Stimulated activated CD4-positive, alpha-beta T cell treated with anti-CD3 and anti-CD28 coated beads, Interleukin-1b, Interleukin-23, amount 100 ng/mL, for 1 hour (primary cell): ENCODE measurements at places on chromosomes 5 and 9.

DNA sequence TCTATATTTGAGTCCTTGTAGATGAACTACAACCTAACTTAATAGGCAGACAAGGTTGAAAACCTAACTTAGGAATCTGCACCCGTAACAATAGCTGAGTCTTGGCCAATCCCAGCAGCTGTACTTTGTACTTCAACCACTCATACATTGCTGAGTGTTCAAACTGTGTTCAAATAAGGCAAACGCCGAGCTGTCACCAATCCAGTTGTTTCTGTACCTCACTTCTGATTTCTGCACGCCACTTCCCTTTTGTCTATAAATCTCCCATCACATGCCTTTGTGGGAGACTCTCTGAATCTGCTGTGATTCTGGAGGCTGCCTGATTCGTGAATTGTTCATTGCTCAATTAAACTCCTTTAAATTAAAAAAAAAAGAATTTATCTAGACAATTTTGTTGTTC lies 167.8 kb upstream of the TUT7 start:
- DNase-seq: no peak

- no peak for DNase-seq
Measured at GRCh38 chr9:136372561-136373299, 739 bp downstream of the CARD9 start.

DNA sequence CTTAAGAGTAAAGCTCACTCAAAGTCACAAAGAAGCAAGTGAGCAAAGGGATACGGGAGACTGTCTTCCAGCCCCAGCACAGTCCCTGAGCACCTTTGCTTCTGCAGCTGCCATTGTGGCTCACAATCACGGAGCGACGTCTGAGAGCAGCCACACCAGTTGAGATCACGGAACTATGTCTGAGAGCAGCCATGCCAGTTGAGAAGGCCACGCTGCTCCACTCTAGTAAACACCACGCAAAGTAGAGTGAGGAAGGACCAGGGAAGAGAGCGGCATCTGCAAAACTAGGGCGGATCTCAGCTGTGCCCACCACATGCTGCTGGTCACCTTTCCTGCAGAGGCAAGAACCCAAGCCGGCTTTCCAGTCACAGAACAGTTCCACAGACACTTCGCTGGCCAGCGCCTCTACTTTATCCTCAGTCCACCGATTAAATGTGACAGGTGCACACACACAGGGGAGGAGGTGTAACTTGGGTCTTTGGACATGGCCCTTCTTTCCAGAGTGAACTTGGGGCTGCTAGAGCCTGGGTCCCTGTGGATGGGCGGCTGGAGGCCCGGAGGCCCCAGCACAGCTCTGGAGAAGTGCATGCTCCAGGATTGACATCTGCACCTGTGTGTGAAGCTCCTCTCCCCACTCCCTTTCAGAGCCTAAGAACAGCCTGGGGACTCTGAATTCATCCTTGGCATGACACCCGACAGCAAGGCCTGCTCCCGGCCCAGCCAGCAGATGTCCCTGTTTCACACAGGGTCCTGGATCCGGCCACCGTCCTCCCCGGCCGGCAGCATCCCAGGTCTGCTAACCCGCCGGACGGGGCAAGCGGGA lies 324.9 kb upstream of the IRX4 start:
- no peak for DNase-seq

DNA sequence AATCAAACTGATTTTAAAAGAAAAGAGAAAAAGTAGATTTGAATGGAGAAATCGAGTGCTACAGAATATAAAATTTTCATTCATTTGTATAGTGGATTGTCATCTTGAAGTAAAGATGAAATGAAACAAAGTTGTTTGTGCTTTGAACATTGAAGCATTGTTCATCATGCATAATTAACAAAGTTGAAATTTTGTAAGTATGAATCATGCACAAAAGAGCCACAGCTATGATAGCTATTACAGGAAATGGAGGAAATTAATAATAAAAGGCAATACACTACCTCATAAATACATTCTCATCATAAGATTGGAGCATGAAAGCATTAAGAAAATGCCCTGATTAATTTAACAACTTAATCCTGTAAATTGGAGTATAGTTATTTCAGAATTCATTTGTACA lies 153.4 kb upstream of the TLX3 start:
- no peak for DNase-seq

DNA sequence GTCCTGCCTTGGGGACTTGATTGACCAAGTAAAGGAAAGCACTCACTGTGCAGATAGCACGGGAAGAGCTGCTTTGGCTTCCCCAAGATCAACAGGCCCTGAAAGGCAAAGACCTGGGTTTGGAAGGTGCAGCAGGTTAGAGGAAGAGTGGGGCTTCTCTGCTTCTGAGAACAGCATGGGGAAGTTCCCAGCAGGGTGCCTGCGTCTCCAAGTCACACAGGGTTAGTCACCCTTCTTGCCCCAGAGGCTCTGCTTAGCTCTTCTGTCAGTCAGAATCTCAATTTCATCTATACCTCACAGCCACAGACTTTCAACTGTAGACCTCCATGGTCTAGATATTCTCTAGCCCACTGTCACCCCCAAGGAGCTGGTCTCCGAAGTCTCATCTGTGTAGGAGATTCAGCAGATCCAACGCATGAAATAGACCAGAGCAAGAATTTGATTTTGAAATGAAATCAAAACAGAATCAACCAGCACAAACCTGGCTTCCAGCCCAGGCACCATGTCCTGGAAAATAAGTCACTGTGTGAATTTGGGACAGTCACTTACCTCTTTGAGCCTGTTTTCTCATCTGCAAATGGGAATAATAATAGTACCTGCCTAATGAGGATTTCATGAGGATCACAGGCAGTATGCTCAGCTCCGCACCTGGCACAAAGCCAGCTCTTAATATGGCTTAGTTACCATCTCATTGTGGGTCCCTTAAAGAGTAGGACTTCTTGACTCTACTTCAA lies 64.0 kb downstream of the SFXN1 start:
- DNase-seq: no peak

DNA sequence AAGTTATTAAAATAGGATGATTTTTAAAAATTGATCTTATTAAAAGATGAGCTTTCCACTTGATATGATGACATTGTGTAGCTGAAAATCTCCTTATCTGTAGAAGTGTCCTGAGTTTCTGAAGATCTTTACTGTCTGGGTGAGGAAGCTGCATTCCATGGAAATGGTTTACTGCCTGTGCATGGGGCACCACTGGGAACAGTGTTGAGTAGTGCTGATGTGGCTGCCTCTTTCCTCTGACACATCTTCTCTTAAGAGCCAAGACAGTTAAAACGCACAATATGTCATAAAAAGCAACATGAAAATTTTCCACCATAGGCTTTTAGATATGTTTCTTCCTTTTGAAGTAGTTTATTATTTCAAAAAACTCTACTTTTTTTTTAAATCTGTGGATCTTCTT lies 24.6 kb downstream of the SECISBP2 start:
- DNase-seq: no peak

DNA sequence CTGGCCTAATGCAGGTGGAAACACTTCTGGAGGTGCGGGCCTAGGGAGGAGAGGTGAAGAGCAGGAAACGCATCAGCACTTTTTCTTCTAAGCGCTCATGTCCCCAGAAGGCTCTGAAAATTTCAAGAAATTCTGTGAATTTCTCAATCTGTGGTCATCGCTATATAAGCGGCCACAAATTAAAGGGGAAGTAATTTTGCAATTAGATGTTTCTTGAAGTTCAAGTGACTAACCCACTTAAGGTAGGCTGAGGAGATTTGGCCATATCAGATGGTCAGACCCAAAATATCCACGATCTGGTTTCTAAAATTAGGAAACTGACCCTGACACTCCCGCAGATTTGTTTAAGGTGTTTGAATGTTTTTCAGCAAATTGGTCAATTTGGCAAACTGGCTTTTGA lies 16.6 kb upstream of the HMGCR start:
- no peak for DNase-seq

DNA sequence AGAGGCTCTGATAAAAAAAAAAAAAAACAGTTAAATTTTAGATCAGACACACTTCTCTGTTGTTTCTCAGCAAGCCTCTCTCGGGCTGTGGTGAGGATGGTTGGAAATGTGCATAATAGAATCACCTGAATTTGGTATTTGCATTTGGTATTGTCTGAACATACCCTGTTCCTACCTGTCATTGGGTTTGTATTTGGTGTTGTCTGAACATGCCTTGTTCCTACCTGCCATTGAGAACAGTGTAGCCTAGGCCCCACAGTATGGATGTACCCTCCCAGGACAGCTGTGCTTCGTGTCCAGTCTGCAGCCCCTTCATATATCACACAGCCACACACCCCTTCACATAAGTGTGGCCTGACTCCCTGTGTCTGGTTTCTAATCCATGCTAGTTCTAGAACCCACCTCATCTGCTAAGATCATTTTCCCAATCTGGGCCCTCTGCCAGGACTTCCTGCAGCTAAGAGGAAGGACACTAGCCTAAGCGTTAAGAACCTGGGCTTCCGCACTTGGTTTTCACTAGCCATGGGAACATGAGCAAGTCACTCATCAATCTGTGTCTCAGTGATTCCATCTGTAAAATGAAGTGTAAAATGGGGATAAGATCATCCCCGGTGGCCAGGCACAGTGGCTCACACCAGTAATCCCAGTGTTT lies 49.2 kb downstream of the ITGA2 start:
- DNase-seq: no peak

- no peak for DNase-seq
Measured at GRCh38 chr9:98401140-98402018, 145.9 kb upstream of the TBC1D2 start.

DNA sequence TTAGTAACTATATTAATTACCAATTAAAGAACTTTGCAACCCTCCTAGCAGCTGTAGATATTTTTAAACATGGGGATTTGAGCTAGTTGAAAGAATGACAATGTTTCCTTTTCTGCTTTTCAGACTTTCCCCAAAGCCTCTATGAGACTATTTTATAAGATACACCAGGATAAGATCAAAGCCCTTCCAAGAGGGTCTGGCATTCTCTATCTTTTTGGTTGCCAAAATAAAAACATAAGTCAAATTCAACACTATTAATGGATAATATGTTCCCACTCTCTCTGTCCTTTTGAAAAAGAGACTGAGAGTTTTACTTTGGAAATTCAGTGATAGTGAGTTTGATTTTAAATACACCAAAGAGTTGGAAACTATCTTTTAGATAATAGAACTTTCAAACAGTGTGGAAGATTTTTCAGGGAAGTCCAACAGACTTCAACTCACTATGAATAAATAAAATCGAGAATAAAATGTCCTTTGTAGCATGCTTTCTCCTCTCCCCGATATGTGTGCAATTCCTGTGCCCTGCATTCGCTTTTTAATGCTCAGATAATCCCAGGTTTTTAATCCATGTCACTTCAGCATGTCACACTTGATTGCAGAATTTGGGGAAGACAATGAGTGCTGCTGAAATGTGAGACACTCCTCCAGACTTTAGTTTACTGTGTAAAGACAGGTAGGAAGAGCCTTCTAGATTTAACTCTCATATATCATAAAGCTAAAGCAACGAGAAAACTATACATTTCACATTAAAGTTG lies 1095.7 kb upstream of the DMAC1 start:
- no peak for DNase-seq

DNA sequence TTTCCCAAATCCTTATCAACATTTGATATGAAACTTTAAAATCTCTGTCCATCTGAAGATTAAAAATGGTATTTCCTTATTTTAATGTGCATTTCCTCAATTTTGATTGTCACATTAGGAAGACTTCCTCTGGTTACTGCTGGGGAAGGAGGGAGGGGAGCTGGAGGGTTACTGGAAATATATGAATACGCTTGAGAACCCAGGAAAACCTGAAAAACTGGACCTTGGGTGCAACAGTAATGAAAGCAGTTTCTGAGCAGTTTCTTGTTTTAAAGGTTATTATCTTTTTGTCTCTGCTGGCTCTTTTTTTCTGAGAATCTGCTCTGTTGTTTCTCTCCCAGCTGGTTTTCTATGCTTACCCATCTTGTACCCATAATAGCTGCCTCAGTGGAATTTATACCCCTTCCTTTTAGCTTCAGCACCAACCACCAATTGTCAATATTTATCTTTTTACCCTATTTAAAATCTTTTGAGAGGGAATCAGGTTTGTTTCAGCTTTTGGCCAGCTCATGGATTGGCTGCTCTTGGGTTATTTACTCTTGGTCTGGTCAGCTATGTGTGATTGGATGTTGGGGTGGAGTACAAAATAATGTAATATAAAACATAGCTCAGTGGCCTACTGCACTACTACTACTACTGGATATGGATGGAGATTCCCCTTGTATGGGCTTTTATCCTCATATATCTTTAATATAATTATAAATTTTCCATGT lies 67.4 kb downstream of the UNC13B start:
- DNase-seq: no peak

DNA sequence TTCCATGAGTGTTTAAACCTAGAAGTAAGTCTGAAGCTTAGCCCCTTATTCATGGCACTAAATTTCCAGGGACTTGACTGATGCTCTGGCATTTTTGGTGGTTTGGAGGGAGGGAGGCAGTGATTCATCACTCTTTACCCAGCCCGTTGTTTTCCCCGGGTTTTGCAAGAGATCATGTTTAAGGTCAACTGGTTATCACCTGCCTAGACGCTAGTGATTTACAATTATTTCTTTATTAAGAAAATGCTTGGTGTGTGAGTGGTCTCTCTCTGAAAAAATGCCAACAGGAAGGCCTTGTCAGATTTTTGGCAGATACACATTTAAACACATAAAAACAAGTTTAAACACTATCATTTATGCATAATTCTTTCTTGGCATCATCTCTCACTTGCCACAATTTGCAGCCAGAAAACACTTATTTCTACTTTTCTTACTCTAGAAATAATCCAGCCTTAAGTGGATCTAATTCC lies 737.9 kb upstream of the ZNF608 start:
- DNase-seq: no peak

DNA sequence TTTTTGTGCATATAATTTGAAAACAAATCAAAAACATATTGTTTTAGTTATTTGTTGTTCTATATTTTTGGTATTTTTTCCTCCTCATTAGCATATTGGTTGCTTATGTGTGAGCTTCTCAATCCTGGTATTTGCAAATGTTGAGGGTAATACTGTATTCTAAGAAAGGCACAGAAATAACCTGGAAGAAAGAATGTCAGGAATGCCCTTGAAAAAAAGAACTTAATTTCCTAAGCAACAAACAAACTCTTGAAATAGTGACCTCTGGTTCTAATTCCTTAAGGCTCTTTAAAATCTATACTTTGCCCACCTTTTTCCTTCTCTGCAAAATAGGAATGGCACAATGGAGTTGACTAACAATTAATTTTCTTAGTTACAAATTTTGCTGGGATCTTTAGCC lies 117.5 kb downstream of the HMHB1 start:
- no peak for DNase-seq

GRCh38 chr5:178429491-178430185 lies 160.6 kb downstream of the COL23A1 start:
- DNase-seq: no peak

GRCh38 chr5:14054965-14055963 lies 87.9 kb upstream of the TRIO start:
- no peak for DNase-seq

- DNase-seq: no peak
Measured at GRCh38 chr9:120366644-120367019, 213.3 kb downstream of the CDK5RAP2 start.

GRCh38 chr5:141777130-141777529 lies 95.1 kb upstream of the ARAP3 start:
- no peak for DNase-seq

GRCh38 chr5:68777135-68777534 lies 316.7 kb upstream of the SLC30A5 start:
- DNase-seq: no peak

GRCh38 chr9:84756171-84756570 lies 86.6 kb downstream of the NTRK2 start:
- DNase-seq: no peak
